ENCODE measurements at places on chromosomes 12 and 14. TPM values are rescaled to one million over a fixed set of nuclear protein-coding genes. Genes with fewer than 3 reads are reported as not detected.

Gene KRT82
- total RNA-seq: not detected

Gene HOXC11
- total RNA-seq: not detected

- DNase-seq: no peak
Observed at GRCh38 chr14:53620317-53620716, 336.3 kb downstream of the BMP4 start.

- no peak for DNase-seq
Observed at GRCh38 chr14:93318927-93319326, 13.9 kb downstream of the BTBD7 start.

Gene OR4E2
- total RNA-seq: not detected

DNA sequence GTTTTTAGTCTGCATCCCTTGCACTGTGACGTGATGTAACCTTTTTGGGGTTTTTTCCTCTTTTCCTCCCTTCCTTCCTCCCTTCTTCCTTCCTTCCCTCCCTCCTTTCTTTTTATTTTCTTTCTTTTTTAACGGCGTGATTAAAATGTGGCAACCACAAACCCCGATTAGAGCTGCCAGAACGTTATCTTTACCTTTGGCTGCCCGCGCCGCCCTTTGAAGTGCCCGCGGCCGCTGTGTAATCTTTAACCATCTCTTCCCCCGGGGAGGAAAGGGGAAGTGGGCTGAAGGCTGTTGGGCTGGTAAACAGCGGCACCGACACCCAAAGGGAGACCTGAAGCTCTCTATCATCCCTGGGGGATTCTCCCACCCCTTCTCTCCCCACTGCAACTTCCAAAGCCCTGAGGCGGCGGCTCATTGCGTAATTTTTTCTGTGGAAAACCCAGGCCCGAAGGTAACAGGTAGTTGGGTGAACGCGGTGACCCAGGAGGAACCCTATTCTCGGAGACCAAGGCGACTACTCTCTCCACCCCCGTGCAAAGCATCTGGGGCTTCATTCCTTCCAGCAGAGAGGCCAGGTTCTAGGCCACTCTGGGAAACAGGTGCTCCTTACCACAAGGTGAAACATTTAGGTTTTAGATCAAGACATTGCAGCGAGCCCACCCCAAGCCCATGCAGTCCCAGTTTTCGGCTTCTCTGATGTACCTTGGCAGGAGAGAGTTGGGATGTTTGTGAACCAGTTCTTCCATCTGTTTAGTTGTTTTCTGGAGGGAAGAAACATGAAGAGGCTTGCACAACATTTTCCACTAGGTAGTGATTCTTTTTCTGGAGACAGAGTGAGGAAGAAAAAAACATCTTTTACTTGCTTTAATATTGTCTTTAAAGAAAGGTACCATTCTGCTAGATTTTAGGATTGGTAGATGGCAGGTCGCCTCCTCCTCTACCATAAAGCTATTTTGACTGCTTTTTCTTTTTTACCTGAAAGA lies 1.5 kb downstream of the LGR5 start:
- no peak for DNase-seq

DNA sequence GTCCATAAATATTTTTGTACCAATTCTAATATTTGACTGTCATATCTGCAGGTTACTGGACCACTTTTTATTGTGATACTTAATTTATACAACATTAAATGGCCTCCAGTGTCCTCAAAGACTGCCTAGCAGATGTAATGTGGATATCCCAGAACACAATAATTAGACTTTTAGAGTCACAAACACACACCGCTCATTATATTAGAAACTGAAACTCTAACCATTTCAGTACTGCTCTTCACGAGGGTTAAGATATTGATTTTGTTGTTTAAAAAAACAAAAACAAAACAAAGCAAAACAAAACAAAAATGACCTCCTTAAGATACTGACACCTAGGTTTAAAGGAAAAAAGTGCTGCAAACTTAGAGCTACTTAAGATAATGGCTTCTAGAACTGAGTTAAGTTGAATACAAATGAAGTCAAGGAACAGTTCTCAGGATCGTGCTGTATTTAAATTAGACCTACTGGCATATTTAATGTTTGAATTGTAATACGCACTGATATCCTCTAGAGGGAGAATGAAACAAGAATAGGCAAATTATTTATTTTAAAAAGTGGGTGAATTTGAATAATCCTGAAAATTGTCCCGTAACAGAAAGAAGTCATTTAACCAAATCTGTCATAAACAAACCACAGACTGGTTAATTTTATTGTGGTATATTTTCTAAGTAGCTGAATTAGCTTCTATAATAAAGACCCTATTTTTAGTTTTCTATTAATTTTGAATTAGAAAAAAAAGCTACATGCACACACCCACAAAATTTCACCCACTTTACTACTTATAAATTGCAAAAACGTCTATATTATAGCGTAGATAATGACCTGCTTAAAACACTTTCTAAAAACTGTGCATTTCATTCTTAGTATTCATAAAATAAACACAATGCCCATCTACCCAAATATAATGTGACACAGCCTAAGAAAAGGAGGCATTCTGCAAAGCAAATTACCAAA lies 395.2 kb upstream of the DCN start:
- no peak for DNase-seq

DNA sequence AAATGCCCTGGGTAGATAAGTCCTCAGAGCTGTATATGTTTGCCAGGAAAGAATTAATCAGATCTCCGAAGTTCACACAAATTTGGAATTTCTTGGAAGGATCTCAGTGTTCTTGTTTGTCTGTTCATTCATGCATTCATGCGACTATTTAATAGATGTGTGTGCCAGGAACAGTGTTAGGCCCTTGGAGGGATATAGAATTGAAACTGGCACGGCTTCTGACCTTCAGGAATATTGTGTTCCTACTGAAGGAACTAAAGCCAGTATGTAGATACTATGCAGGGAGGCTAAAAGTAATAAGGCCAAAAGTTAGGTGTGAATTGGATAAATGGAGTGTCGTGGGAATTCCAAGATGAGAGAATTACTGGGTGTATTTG lies 166.0 kb upstream of the NOS1 start:
- no peak for DNase-seq

Gene KRT78
- total RNA-seq: not detected

Gene LRP1-AS
- total RNA-seq: not detected

DNA sequence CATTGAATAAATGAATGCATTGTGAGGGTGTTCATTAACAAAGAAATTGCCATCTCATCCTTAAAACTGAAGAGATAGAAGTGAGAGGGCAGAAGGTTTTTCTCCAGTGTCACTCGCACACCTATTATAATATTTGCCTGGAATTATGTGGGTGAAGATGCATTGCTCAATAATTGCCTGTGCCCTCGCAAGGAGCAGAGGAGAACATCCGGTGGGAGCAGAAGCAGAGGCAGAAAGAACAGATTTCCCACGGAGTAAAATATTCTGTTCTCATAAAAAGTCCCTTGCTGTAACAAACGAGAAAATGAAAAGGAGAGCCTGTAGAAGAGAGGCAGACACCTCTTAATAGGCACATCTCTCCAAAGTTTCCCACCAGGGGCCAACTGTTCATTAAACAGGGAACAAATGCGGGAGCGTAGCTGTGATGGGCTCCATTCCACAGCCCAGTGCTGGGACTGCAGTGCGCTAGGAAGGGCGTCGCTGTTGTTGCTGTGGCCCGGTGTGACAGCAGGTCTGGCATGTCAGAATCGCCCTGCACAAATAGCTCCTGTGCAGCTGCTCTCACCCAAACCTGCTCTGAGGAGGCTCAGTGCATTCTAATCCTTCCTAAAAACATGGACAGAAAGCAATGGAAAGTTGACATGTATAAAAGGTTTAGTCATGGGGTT lies 359.8 kb downstream of the APAF1 start:
- DNase-seq: no peak

DNA sequence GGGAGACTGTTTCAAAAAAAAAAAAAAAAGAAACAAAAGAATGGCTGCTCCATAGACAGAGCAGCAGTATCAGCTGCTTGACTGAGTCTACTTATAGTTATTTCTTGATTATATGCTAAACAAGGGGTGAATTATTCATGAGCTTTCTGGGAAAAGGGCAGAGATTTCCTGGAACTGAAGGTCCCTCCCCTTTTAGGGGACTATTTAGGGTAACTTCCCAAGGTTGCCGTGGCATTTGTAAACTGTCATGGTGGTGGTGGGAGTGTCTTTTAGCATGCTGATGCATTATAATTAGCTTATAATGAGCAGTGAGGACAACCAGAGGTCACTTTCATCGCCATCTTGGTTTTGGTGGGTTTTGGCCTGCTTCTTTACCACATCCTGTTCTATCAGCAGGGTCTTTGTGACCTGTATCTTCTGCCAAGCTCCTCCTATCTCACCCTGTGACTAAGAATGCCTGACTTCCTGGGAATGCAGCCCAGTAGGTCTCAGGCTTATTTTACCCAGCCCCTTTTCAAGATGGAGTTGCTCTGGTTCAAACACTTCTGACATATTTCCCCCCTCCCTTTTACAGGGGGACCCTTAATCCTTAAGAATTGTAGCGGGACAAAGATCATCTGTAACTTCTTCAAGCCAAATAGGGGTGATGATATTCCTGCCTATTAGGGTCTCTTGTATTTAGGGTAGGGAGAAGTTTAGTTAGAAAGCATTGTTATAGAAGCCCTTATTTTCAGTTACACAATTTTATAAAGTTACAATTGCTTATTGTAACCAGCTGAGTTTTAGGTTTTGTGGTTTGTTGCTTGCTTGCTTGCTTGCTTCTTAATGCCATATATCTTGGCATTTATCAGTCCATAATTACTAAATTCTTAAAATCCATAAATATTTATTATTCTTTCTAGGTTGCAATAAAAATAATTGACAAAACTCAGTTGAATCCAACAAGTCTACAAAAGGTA lies 42.5 kb downstream of the MARK3 start:
- DNase-seq: no peak

DNA sequence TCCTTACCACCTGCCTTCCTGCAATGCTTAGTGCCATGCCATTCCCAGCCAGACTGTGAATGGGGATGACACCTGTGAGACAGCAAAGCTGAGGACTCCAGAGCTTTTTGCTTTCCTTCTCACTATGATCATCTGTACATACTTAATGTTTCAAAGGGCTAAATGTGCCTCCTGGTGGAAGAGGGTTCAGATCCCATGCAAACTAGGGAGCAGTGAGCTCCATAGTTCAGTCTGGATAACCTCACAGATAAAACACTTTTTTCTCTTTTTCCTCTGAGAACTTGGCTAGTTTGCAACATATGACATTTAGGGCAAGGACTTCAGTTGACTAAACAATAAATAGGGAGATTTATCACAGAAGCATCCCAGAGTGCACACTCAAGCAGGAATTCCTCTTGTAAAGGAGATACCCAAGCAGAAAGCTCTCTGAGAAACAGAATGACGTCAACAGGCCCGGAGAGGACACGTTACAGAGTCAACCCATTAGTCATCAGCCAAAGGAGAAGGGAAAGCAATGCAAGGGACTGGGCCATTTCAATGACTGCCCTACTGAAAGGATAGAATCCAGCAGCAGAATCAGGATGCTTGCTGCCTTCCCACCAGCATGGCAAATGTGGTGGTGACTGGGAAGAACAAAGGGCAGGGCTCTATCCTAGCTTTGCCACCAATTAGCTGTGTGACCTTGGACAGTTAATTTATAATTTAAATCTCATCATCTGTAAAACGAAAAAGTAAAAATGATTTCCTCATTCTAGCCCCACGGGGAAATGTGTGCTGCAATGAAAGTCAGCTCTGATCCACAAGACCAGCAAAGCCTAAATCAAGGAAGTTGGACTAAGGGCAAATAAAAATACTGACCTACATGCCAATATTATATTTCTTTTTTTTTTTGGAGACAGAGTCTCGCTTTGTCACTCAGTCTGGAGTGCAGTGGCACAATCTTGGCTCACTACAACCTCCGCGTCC lies 80.8 kb upstream of the ACTN1 start:
- no peak for DNase-seq

DNA sequence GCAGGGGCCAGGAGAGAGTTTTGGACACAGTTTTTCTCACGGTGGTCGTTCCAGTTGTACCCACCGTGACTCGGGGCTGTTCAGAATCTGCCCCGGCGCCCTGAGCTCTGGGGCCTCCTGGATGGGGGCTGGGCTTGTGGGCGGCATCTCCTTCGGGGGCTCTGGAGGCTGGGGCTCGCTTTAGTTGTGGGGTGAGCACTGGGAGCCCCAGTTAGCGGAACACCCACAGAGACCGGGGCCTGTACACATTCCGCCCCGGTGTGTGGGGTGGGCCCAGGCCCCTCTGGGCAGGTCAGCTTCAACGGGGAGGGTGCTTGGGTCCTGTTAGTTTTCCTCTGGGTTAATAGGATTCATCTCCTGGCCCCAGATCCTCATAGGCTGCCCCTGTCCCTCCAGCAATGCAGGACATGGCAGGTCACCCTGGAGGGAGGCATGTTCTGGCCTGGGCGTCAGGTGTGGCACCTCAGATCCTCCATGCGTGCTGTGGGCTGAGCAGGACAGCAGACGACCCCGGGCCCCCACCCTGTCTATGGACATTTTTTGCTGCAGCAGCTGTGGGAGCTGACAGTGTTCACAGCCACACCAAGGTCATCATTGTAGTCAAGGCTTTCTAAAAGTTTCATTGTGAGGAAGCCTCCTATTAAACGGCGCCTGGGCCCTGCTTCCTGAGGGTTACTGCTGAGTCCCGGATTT lies 393.2 kb downstream of the TMEM121 start:
- no peak for DNase-seq

Gene KRT81
- not detected for total RNA-seq

DNA sequence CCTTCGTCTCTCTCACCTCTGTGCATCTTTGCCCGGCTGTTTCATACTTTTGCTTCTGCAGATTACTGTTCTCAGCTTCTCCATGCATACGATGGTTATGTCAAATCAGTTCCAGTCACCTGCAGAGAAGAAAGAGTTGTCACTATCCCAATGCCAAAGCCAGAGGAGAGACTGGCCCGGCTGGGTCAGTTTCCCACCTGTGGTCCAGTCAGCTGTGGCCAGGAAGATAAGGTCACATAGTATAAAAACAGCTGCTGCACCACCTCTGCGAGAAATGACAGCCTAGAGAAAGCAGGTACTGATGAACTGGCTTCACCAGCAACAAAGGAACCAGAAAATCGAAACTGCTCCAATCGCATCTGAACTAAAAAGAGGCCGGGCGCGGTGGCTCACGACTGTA lies 6.4 kb upstream of the P2RX4 start:
- DNase-seq: no peak

Gene OR11H7
- not detected for total RNA-seq

DNA sequence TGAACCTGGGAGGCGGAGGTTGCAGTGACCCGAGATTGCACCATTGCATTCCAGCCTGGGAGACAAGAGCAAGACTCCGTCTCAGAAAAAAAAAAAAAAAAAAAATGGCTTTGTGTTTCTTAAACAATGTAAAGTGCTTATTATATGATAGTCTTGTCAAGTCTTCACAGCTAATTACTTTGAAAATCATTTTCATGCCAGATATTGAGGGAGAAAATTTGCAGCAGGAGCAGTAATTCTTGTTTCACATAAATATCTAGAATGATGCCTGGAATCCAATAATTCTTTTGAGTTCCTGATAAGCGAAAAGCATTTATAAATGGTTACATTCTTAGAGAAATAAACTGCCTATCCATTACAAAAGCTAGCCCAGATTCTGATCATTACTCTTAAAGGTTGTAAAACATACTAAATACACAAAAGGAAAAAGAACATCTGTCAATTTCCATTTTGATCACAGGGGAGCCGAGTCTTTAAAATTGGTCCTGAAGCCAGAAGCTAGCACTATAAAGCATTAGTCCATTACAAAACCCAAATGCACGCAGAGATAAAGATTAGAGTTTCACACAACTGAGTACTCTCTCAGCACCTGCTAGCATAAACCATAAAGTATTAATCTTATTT lies 50.3 kb downstream of the IFT81 start:
- no peak for DNase-seq
